ENCODE measurements at places on chromosomes 12 and 14. TPM values are rescaled to one million over a fixed set of nuclear protein-coding genes. Genes with fewer than 3 reads are reported as not detected.

Gene LUM
- 79.4 TPM for total RNA-seq

Gene CLEC9A
- not detected for total RNA-seq

Gene NTS
- total RNA-seq: 0.26 TPM

Gene PZP
- not detected for total RNA-seq

Gene HOXC12
- total RNA-seq: not detected

Gene ATF7IP
- 102 TPM for total RNA-seq

Gene ARHGAP9
- 3.2 TPM for total RNA-seq

Gene RHEBL1
- total RNA-seq: not detected

Gene SENP1
- total RNA-seq: 24.1 TPM

Gene MUCL1
- total RNA-seq: not detected

Gene RNASE1
- total RNA-seq: 129 TPM

Gene FITM1
- total RNA-seq: not detected

Gene LGALS3
- 254 TPM for total RNA-seq

Gene NRXN3
- 17.0 TPM for total RNA-seq

Gene TAS2R10
- total RNA-seq: not detected

Gene NOVA1
- 13.1 TPM for total RNA-seq

- no peaks in the 10 kb centered on the region for H3K4me1 ChIP-seq
- no peaks in the 10 kb centered on the region for H3K27me3 ChIP-seq
- H3K36me3 ChIP-seq: no peaks in the 10 kb centered on the region
- no peak for DNase-seq
- H3K27ac ChIP-seq: no peak overlapping the region
- no peak overlapping the region for H3K4me3 ChIP-seq
Measured at GRCh38 chr14:59221568-59221967, 33.1 kb downstream of the DAAM1 start.

DNA sequence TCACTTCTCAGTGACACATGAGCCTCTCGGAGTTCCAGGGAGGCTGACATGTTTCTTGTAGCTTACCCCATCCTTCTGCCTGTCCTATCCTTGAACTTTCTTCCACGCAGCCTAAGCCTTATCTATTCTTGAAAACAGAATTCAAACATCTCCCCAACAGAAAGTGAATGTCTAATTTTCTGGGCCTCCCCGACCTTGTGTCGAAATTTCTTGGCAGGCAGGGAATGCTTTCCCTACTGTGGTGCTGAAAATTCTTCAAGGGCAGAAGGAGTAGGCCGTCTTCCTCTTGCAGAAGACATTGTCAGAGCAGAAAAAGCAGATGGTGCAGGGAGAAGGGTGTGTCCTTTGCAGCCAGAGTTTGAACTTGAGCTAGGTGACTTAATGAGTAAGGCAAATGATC, 63.0 kb upstream of the TCL1B start:
- H3K4me1 ChIP-seq: no peaks in the 10 kb centered on the region
- H3K4me3 ChIP-seq: no peak overlapping the region
- no peaks in the 10 kb centered on the region for H3K36me3 ChIP-seq
- DNase-seq: no peak
- H3K27ac ChIP-seq: no peak overlapping the region
- H3K27me3 ChIP-seq: no peaks in the 10 kb centered on the region

DNA sequence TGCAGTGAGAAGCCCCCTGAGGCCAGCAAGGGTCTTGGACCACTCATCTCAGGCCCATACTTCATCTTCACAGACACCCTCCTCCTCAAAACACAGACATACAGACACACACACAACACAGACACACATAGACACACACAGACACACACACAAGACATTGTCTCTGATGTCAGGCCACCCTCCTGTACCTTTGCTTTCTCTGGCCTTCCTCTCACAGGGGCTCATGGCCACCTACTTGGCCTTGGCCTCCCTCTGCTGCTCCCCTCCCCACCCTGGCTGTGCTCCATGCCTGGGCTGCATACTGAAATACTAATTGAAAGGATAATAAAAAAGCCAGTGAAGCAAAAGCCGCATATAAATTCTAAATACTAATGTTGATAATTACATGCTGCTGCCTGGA, 1.6 kb upstream of the SYNDIG1L start:
- no peaks in the 10 kb centered on the region for H3K4me1 ChIP-seq
- no peaks in the 10 kb centered on the region for H3K36me3 ChIP-seq
- H3K27ac ChIP-seq: no peak overlapping the region
- H3K27me3 ChIP-seq: no peaks in the 10 kb centered on the region
- DNase-seq: no peak
- no peak overlapping the region for H3K4me3 ChIP-seq

- H3K27me3 ChIP-seq: no peaks in the 10 kb centered on the region
- H3K4me1 ChIP-seq: no peaks in the 10 kb centered on the region
- H3K4me3 ChIP-seq: no peak overlapping the region
- DNase-seq: no peak
- no peaks in the 10 kb centered on the region for H3K36me3 ChIP-seq
- no peak overlapping the region for H3K27ac ChIP-seq
Measured at GRCh38 chr14:75493592-75494087, 28.6 kb upstream of the BATF start.

GRCh38 chr12:112124918-112125249, 476 bp upstream of the TRAFD1 start:
- DNase-seq: no peak
- no peak overlapping the region for H3K27ac ChIP-seq
- no peaks in the 10 kb centered on the region for H3K27me3 ChIP-seq
- no peaks in the 10 kb centered on the region for H3K36me3 ChIP-seq
- no peaks in the 10 kb centered on the region for H3K4me1 ChIP-seq

- no peaks in the 10 kb centered on the region for H3K4me1 ChIP-seq
- H3K27me3 ChIP-seq: no peaks in the 10 kb centered on the region
- H3K4me3 ChIP-seq: no peak overlapping the region
- H3K36me3 ChIP-seq: no peaks in the 10 kb centered on the region
Measured at GRCh38 chr14:105161309-105161708, 7.3 kb downstream of the JAG2 start.

- no peaks in the 10 kb centered on the region for H3K27me3 ChIP-seq
- no peak overlapping the region for H3K4me3 ChIP-seq
- no peaks in the 10 kb centered on the region for H3K4me1 ChIP-seq
Measured at GRCh38 chr14:65290830-65291229, 121.7 kb upstream of the FUT8 start.

GRCh38 chr12:93297032-93297431, 80.7 kb upstream of the NUDT4 start:
- DNase-seq: no peak
- no peaks in the 10 kb centered on the region for H3K4me1 ChIP-seq
- H3K4me3 ChIP-seq: no peak overlapping the region
- H3K36me3 ChIP-seq: no peaks in the 10 kb centered on the region

- H3K4me1 ChIP-seq: peaks cover 4% of the 10 kb centered on the region
- DNase-seq: peak; percentile 13
- no peaks in the 10 kb centered on the region for H3K36me3 ChIP-seq
- H3K27ac ChIP-seq: peak overlapping the region; percentile 96
- H3K4me3 ChIP-seq: peak overlapping the region; percentile 10
- H3K27me3 ChIP-seq: no peaks in the 10 kb centered on the region
Measured at GRCh38 chr12:49200919-49201594, 12.2 kb upstream of the TUBA1A start.

DNA sequence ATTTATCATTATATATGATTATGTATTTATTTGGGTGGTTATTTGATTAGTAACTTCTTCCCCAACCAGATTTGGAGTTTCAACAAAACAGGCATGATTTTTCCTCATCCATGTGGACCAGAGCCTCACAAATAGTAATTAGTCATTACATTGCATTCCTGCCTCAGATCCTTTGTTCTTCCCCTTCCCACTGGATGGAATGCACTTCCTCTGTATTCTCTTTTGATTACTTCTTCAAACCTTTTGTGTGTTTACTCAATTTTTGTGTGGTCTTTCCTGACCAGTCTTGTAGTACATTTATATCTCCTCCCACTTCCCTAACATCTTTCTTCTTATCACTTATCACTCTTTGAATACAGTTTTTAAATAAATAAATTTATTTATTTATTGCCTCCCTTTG, 15.5 kb downstream of the SYT1 start:
- H3K27ac ChIP-seq: no peak overlapping the region
- H3K4me3 ChIP-seq: no peak overlapping the region
- no peaks in the 10 kb centered on the region for H3K27me3 ChIP-seq
- H3K4me1 ChIP-seq: no peaks in the 10 kb centered on the region
- no peak for DNase-seq
- H3K36me3 ChIP-seq: no peaks in the 10 kb centered on the region

DNA sequence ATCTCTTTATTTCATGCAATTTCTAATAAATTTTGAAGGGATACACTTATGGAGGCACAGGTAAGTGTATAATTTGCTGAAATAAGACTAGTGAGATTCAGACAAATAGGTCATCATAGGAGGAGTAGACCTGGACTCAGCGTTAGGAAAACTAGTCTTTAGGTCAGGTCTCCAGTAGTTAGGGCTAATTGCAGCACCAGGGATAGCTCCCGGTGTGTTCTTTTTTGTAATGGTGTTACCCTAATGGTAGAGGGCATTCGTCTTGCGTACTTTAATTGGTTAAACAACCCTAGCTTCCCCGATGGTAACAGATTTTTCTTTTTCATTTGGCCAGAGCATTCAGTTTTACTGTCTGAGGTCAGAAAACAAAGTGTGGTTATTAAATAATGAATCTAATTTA, 64.9 kb downstream of the ARID2 start:
- no peak overlapping the region for H3K27ac ChIP-seq
- no peaks in the 10 kb centered on the region for H3K36me3 ChIP-seq
- H3K4me3 ChIP-seq: no peak overlapping the region
- DNase-seq: no peak

DNA sequence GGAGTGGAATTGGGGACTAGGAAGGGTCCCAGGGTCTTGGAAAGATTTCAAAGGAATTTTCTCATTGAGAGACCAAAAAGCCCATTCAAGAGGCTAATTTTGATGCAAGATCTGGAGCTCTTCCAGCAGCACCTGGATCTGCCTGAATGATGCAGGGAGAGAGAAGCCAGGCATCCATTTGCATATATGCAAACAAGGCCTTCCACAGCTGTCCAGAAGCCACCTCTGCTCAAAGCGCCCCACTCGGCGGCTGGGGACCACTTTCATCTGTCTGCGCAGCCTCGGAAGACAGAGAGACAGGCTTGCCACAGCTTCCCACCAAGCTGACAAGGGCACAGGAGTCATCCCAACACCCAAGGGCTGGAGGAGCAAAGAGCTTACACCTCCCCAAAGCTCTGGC, 295.6 kb downstream of the DPF3 start:
- DNase-seq: no peak
- no peaks in the 10 kb centered on the region for H3K36me3 ChIP-seq
- no peak overlapping the region for H3K27ac ChIP-seq

DNA sequence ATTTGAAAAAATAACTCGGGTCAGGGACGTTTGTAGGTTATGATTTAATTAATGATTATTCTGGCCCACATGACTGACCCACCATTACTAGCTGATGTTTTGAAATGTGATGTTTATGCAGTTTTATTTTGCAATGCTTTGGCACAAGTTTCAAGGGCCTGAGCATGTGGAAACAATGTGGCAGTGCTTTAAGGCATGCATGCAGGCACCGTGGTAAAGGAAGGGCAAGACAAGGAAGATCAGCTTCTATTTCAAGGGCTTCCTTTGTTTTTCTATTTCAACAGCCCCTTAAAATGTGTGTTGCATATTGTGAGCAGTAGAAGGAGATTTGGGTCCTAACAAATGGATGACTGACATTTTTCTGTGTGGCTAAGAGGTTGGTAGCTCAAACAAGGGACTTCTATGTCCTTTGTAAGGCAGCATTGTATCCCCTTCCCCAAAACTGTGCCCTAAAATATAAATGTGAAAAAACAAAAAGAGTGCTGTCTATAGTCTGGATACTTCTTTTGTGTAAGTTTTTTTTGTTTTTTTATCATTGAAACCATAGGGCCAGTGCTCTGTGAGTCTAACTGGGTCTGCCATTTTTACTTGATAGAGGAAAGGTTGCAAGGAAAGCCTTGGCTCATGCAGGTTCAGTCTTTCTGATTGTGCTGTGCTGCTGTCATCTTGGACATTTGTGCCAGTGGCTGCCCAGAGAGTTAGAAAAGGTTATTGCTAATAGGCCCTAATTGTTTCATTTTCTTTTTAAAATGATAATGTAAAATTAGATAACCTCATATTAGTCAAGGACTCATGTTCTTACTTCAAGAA, 103.5 kb downstream of the FGD4 start:
- H3K36me3 ChIP-seq: no peaks in the 10 kb centered on the region
- H3K27ac ChIP-seq: peak overlapping the region; percentile 28
- peak overlapping the region; percentile 26 for H3K4me3 ChIP-seq

DNA sequence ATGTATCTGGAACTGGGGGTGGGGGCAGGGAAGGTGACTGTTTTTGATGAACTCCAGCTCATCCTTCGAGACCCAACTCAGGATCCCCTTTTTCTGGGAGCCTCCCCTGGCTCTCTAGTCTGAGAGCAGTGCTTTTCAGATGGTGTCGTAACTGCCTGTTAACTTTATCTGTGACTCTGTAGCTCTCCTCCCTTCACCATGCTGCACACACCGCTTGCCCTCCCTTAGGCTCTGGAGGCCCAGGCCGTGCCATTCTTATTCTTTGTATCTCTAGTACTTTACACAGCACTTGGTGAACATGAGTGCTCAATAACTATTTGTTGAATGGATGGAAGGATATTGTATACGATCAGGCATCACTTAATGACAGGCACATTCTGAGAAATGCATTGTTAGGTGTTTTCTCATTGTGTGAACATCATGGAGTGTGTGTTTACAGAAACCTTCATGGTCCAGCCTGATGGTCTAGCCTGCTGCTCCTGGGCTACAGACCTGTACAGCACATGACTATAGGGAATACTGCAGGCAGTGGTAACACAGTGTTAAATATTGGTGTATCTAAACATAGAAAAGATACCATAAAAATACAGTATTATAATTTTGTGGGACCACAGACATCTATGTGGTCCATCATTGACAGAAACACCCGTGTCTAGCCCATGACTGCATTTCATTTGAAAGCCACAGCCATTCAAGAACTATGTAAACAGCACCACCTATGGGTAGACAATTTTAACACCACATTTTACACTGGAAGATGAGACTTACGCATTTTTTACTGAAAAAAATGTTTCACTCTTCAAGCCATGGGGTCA, 91.8 kb downstream of the EML1 start:
- no peak overlapping the region for H3K4me3 ChIP-seq
- DNase-seq: peak; percentile 40
- peaks cover 12% of the 10 kb centered on the region for H3K4me1 ChIP-seq
- no peaks in the 10 kb centered on the region for H3K36me3 ChIP-seq

DNA sequence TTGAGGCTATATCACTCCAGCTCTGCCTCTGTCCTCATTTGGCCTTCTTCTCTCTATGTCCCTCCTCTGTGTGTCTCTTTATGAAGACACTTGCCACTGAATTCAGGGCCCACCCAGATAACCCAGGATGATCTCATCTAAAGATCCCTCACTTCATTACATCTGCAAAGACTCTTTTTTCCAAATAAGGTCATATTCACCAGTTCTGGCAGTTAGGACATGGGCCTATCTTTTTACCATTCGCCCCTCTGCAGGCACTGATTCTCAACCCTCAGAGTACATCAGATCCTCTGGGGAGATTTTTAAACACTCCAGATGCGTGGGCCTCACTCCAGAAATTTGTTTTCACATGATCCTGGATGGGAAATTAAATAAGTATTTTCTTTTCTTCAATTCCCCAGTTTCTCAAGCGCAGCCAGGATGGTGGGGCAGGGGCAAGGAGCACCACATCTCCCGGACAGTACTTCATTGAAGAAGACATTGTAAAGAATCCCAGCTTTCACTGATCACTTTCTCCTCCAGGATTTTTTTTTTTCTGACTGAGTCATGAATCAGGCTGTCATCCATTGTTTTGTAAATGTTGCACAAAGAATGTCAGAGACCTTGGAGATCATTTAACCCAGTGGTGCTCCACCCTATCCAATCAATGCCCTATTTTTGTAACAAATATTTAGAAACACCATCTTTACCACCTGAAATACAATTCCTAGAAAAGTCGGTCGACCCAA, 27.4 kb downstream of the CRACR2A start:
- DNase-seq: peak; percentile 18
- H3K4me1 ChIP-seq: no peaks in the 10 kb centered on the region
- H3K27me3 ChIP-seq: no peaks in the 10 kb centered on the region
- H3K36me3 ChIP-seq: no peaks in the 10 kb centered on the region
- no peak overlapping the region for H3K4me3 ChIP-seq
- no peak overlapping the region for H3K27ac ChIP-seq
